Activated CD4-positive, alpha-beta T cell treated with anti-CD3 and anti-CD28 coated beads, Interleukin-10, Interleukin-2, amounts not matched to agents 100 ng/mL and 50 ng/mL, durations not matched to agents 16 hours and 8 hours (primary cell): ENCODE measurements at places on chromosomes 1 and 21.
A peak's percentile ranks its signal among the peaks of the same experiment; 100 is the strongest.

GRCh38 chr1:43272576-43273571, 3.1 kb downstream of the TMEM125 start:
- no peak for DNase-seq

DNA sequence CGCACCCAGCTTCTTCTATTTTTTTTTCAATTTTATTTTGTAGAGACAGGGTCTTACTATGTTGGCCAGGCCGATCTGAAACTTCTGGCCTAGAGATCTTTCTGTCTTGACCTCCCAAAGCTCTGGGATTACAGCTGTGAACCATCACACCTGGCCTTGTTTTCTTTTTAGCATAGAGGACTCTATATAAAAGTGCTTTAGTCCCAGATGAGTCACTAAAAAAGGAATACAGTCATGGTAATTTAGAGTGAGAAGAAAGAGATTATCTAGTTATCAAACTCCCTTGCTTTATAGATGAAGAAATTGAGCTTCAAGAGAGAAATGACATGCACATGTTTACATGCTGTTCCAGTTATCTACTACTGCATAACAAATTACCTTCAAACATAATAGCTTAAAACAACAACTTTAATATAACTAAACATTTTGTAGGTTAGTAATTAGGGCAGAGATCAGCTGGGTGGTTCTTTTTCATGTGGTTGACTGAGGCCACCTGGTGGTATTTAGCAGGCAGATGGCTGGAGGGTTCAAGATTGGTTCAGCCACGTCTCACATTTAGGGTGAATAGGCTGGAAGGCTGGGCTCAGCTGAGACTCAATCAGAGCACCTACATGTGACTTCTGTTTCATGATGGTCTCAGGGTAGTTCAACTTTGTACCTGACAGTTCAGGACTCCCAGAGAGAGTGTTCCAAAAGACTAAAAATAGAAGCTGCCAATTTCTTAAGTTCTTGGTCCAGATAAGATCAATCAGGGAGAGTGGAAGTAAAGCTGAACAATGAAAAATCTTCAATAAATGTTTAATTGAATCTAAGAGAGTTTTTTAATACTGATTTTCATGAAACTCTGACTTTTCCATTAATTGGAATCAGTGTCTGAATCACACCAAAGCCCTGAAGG, 16.9 kb upstream of the MTF2 start:
- peak; percentile 53 for DNase-seq

- DNase-seq, result peak; percentile 61
Observed at GRCh38 chr21:25191141-25191540, 416.1 kb downstream of the MRPL39 start.

DNA sequence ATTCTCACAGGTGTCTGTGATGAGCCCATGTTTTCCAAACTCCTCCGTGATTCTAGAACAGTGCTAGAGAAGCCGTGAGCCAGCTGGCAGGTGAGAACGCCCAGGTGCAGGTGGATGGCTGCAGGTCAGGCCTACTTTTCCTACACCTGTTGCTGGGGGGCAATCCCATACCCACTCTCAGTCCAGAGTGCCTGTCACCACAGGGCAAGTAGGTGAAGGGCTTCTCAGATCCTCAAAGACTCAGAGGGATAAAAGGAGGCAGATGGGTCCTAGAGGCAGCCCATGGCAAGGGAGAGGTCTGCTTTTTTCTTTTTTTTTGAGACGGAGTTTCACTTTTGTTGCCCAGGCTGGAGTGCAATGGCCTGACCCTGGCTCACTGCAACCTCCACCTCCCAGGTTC, 50.7 kb upstream of the H6PD start:
- no peak for DNase-seq

DNA sequence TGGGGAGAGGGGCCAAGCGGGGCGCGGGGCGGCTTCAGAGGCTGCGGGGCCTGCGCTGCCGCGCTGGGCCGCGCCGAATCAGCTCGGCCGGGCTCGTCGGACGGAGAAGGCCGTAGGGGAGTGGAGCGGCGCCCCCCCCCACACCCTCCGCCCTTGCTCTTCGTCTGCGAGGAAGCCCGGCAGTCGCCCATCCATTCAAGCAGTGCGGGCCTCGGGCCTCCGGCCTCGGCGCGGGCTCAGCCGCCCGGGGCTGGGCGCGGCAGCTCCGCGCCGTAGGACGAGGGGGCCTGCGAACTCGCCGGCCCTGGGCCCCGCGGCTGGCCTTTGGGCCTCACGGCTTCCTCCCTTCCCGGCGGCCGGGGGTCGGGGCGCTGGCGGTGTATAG, 564 bp downstream of the CTPS1 start:
- no peak for DNase-seq

DNA sequence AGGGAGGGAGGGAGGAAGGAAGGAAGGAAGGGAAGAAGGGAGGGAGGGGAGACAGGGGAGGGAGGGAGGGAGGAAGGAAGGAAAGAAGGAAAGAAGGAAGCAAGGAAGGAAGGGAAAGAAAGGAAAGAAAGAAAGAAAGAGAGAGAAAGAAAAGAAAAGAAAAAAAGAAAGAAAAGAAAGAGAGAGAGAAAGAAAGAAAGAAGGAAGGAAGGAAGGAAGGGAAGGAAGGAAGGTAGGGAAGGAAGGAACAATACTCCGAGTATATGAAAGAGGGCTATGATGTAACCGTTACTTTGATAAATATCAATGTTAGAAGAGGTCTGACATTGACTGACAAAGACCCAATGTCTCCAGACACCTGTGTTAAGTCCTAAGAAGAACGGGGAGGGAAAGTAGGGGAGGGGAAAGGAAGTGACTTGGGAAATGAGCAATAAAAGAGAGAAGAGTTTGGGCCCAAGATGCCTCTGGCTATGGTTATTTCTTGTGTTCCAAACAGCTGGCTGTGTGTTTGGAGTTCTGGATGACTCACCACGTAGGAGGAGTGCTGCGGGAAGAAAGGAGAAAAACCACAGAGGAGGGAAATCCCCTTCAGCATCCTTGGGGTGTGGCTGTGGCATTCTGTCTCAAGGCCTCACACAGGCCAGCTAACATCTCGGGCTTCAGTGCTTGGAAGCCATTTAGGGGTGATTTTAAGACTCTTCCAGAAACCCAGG, 37.0 kb upstream of the RXRG start:
- DNase-seq, result peak; percentile 33

GRCh38 chr1:220877377-220878095, 1.7 kb upstream of the HLX start:
- no peak for DNase-seq

DNA sequence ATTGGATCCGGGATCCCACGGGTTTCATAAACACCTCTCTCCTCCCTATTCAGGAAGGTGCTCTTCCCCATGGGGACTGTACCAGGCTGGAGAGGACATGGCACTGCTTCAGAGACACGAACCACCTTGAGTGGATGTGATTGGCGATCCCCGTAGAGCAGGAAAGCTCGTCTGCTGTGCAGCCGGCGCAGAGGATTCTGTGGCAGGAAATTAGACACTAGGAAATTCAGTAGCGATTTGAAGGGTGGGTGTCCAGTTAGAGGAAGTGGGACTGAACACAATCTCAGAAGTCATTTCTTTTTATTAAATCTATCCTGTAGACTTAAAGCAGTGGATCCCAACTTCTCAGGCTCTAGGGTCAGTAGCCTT, 767 bp downstream of the PDIK1L start:
- peak; percentile 36 for DNase-seq

GRCh38 chr1:111285879-111286278, 4.8 kb upstream of the CHIA start:
- DNase-seq, result no peak

- no peak for DNase-seq
Observed at GRCh38 chr1:1124786-1125642, 9.1 kb upstream of the C1orf159 start.

DNA sequence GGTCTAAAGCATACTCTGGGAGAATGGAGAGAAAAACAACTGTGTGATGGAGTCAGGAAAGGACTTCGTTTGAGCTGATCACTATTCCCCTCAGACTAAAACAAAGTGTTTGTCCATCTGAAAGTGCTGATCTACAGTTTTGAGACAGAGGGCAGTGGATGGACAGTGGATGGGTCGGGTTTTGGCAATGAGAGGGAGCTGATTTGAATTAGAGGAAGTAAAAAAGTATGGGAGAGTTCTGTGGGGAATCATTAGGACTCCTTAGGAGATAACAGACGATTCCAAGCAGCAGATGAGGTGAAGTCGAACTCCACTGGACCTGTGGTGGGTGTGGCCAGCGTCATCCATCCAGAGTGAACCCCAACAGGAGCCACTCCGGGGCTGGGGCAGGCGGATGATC, 62.3 kb downstream of the PTGS2 start:
- no peak for DNase-seq

GRCh38 chr1:45673956-45674355, 12.4 kb downstream of the GPBP1L1 start:
- DNase-seq, result no peak

GRCh38 chr1:34470401-34470800, 284.4 kb upstream of the GJB5 start:
- no peak for DNase-seq

- DNase-seq, result no peak
Observed at GRCh38 chr1:15154480-15155036, 1.0 kb downstream of the TMEM51 start.

GRCh38 chr1:19439464-19440171, 45.7 kb downstream of the CAPZB start:
- DNase-seq, result no peak

- DNase-seq, result peak; percentile 61
Observed at GRCh38 chr1:147225193-147225730, at the start of gene FMO5. Gene FMO5 (minus strand): TSS chr1:147225339. CDS start chr1:147225029, 310 bp downstream.

GRCh38 chr1:29120947-29121485, 2.7 kb downstream of the TMEM200B start:
- DNase-seq, result peak; percentile 78

DNA sequence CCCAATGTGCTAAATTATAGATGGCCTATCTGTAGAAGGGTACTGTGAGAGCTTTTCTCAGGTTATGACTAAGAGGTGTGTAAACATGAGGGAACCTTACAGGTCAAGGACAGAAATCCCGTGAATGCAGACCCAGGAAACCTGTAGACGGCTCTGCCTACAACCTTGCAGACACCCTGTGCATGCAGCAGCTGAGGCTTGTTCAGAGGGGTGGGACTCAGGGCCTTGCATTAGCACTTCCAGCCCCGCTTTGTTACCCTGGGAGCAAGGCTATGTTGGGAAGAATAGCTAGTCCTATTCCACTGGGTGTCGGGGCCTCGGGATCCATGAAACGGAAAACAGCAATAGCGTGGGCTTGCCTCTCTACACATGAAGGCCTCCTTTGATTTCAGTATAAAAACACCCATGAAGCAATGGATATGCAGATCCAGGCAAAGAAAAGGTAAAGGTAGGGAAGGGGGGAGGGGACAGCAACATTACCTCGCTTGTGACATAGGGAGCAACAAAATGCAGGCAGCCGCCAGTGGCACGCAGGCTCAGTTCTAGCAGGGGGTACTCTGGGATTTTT, 9.5 kb upstream of the NDUFS5 start:
- no peak for DNase-seq

DNA sequence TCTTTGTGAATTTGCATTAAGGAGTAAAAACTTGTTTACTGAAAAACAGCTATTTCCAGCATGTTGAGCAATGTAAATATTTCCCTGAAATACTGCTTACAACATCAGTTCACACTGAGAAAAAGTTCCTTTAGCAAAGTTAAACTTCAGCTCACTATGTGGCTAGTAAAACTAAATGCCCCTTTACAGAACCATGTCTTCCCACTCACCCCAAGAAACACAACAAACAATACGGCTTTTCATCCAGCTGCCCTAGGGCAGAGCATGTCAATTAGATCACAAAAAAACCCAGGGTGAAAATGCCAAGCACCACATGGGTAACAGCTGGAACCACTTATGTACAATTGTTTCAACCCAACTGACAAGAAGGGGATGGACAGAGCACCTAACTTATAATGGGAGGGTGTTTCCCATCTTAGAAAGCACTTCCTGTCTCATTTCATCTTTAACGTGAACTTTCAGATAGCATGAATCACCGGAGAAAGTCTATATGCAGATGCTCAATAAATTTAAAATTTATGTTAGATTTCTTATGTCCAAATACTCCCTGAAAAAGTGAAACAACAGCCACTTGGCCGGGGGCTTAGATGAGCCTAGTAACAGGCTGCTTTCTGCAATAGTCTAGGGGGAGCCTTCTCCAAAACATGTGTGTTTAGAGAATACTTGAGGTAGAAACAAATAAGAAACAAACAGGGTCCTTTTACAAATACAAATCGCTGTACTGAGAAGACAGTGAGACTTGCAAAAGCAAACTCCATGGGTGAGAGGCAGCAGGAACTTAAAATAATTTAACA, 6.6 kb downstream of the NID1 start:
- DNase-seq, result peak; percentile 15

GRCh38 chr1:207495801-207496792, at the start of gene CR1:
Gene CR1 (plus strand): TSS chr1:207496157. CDS start chr1:207496268, 111 bp downstream.
- DNase-seq, result peak; percentile 12

DNA sequence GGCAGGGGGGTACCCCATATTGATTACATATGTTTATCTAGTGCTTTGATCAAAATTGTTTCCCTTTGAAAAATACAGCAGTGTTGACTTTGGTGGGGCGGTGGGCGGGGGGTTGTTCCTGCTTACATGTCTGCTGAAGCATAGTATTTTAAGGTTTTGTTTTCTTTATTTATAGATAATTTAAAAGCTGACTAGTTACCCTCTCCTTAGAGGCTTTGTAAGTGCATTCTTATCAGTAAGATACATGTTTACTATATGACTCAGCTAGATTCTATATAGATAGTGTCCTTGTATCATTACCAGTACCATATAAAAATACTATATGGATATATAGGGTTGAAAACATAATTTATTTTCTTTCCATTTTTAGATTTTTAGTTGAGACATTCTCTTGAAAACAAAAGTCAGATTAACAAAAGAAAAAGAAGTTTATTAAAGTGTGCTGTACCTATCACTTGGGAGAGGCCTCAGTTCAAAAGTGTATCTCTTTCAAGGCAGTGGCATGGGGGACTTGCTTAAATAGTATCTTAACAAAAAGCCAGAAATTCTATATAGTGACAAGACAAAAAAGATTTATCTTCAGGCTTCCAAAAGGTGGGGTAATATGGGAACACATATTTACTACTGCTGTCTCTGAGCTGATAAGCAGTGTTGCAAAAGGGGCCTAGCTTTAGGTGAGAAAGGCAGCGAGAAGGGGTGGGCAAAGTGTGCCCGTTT, 79.0 kb downstream of the HS2ST1 start:
- no peak for DNase-seq

DNA sequence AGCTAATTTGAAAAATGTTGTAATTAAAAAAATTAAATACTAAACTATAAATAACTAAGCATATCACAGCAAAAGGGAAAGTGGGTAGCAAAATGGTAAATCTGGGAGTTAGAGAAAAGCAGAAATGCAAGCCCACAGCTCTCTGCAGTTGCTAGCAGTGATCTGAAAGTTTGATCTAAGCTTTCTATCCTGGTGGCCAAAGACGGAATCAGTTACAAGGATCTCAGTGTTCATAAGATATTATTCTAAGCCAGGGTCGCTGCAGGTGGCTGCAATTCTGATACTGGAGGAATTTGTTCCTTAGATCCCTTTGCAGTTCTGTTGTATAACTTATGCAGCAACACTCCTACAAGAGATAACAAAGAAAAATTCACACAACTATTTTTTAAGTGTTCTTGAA, 363.7 kb downstream of the SETD4 start:
- DNase-seq, result no peak

GRCh38 chr1:207314816-207315215, 6.7 kb upstream of the CD55 start:
- DNase-seq, result no peak

GRCh38 chr1:22105611-22106207, 37.2 kb downstream of the WNT4 start:
- DNase-seq, result peak; percentile 56

- no peak for DNase-seq
Observed at GRCh38 chr1:50419907-50420677, 3.2 kb downstream of the DMRTA2 start.

- DNase-seq, result no peak
Observed at GRCh38 chr1:168491527-168492164, 52.2 kb downstream of the XCL2 start.

- DNase-seq, result no peak
Observed at GRCh38 chr1:145995148-145995881, 1.1 kb downstream of the TXNIP start.
